NCI-H187 treated with DMSO at 0.1 percent for 48 hours (cell line): ENCODE measurements at places on chromosomes 4 and X.

- DNase-seq = no peak
Observed at GRCh38 chr4:35897808-35898207, 346.5 kb downstream of the ARAP2 start.

DNA sequence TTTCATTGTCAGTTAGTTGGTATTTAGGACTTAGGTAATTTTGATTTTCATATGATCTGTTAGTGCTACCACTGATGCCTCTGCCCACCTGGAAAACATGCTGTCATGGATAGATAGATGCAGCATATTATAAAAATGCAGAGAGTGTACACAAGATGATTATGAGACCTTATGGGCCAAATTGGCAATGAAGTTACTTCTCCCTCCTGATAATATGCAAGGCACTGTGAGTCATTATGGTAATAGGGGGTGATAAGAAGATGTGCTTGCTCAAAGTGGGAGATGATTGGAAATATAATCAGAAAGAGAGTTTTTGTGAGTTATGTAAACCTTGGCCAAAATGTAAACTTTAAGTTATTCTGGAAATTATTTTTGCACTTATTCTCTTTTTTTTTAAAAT is 56.6 kb upstream of the RHOH start:
- no peak for DNase-seq

DNA sequence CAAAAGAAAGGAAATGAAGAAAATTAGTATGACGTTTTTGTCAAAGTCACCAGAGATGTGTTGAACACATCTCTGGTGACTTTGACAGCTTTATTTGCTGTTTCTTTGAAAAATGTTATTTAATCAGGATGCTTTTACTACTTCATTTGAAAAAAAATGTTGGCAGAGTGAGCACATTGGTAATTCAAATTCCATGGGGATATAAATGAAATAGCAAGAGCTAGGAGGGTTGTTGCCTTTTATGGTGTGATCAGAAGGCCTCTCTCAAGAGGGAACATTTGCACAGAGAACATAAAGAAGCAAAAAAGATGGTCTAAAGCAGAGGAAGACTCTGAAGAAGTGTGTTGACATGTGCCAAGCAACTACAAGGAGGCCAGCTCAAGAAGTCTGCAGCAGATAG is 46.6 kb upstream of the CXCL8 start:
- no peak for DNase-seq

- no peak for DNase-seq
Observed at GRCh38 chrX:120468071-120468470, 1.0 kb downstream of the LAMP2 start.

DNA sequence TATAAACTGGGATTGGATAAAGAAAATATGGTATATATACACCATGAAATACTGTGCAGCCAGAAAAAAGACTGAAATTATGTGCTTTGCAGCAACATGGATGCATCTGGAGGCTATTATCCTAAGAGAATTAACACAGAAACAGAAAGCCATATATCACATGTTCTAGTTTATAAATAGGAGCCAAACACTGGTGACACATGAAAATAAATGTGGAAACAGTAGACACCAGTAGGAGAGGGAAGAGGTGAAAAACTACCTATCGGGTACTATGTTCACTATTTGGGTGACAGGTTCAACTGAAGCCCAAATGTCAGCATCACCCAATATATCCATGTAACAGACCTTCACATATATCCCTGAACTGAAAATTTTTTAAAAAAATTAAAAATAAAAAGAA is 725.1 kb downstream of the C4orf33 start:
- DNase-seq = no peak

DNA sequence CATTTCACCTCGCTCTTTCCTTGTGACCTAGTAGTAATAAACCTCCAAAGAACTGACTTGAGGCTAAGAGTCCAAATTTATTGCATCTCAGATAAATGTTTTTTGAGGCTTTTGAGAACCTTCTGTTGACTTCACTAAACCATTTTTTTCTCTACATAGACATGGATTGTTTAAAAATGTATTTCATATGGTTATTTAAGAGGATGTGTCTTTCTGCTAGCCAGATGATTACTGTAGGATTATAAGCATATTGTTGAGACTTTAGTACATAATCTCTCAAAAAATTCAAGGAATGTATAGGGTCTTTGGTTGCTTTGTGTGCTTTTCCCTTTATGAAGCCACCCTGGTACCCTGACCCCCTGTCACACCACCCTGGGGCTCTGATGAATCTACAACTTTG is 44.8 kb downstream of the ATXN3L start:
- DNase-seq = no peak

DNA sequence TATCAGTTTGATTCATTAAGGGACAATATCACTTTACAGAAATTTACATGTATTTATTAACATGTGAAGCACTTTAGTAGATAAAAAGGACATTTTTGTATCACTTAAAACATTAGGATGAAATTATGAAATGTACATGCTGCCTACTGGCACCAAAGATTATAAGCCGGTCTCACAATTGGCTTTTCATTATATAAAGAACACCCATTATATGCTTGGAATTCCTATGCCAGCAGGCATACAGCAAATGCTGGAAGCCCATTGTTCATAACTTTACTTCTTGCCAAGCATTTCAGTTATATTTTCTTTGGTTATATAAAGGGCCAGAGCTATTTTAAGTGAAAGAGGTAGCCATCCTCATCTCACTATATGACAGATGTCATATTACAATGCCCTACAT is 145.9 kb downstream of the DMD start:
- no peak for DNase-seq

GRCh38 chr4:158155656-158156356 is 17.0 kb downstream of the GASK1B start:
- DNase-seq = no peak

- no peak for DNase-seq
Observed at GRCh38 chr4:71941001-71941400, 90.8 kb upstream of the NPFFR2 start.

- DNase-seq = no peak
Observed at GRCh38 chr4:81682492-81682891, 210.8 kb upstream of the RASGEF1B start.

- DNase-seq = no peak
Observed at GRCh38 chr4:173534434-173534833, 4.4 kb upstream of the HAND2 start.

GRCh38 chr4:117385526-117385925 is 300.1 kb upstream of the TRAM1L1 start:
- DNase-seq = no peak

DNA sequence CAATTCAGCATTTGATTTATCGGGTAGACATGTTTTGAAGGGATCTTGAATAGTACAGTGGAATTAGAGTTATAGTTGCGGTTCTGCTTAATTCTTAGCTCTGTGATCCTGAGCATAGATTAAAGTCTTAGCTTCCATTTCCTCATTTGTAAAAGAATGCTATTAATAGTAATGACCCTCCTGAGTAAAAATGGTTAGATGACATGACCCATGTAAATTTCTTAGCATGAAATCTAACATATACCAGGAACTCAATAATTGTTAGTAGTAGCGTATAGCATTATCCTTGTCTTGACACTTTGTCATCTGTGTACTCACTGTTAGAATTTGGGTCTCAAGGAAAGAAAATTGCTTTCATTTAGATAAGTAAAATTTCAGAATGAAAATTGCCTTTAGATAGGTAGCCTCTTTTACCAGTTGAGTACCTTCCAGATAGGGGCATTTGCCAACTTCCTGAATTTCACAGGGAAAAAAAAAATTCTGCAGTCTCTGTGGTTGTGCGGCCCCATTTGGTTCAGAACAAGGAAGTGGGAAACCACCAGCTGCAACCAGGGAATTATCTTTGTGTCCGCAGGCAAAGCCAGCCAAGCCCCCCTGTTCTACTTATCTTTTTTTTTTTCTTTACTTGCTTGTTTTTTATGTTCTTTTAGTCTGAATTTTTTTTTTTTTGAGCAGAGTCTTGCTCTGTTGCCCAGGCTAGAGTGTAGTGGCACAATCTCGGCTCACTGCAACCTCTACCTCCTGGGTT is 86.9 kb downstream of the TMEM164 start:
- no peak for DNase-seq

- DNase-seq = no peak
Observed at GRCh38 chrX:118355225-118355920, 9.5 kb downstream of the WDR44 start.

- DNase-seq = no peak
Observed at GRCh38 chr4:26762650-26763049, 98.0 kb upstream of the STIM2 start.

DNA sequence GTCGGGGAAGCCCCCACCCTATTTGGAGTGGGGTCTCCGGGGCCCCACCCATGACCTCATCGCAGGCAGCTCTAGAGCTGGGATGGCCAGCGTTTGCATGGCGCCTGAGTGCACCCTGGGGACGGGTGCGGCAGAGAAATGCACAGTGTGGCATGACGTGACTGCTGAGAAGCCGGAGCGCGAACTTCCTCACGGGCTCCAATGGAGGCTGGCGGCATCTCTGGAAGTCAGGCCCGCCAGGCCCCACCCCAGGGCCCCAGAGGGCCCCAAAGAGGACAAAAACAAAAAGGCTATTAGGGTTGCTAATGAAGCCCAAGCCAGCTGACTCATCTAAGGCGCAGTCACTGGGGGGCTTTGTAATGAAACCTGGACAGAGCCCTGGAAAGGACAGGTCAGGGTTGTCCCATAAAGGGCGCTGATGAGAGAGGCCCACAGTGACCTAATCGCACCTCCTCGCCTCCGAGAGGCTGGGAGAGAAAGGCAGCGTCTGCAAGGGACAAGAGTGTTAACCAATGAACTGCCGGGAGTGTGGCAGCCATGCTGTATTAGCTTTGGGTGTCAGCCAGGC is 86.0 kb upstream of the C1QTNF7 start:
- no peak for DNase-seq

- no peak for DNase-seq
Observed at GRCh38 chr4:36676139-36677050, 395.0 kb downstream of the DTHD1 start.

- DNase-seq = no peak
Observed at GRCh38 chr4:20086067-20086798, 165.5 kb upstream of the SLIT2 start.

- no peak for DNase-seq
Observed at GRCh38 chr4:119858176-119858575, 208.5 kb downstream of the MAD2L1 start.

- DNase-seq = no peak
Observed at GRCh38 chrX:39157796-39158195, 356.5 kb downstream of the MID1IP1 start.

GRCh38 chr4:34880246-34880645 is 1364.1 kb downstream of the ARAP2 start:
- DNase-seq = no peak

- DNase-seq = no peak
Observed at GRCh38 chr4:49032440-49033161, 46.5 kb downstream of the CWH43 start.

DNA sequence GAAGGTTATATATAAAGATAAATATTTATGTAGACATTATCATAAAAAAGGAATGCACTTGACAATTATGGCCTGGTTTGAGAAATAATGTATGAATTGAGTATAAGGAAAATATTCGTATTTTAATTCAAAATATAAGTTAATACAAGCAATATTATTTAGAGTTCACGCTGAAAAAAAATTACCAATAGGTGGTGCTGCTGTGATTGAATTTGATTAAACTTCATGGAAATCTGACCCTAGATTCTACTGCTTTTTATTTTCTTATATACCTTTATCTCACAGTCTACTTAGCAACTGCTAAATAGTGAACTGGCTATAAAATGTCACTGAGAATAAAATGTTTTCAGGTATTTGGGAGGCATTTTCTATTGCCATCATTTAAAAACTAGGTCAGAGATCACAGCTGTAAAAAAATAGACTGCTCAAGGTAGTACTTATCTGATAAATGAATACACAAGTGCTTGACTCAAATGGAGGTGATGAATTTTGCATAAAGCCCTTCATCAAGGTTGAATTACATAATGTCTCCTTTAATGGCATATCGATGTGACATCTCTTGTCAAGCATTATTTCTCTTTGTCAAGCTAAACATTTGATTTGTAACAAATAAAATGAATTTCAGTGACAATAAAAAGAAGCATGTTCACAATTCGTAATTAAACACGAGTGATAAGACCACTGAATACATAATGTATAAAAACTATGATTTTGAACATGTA is 1638.8 kb upstream of the PCDH7 start:
- no peak for DNase-seq

DNA sequence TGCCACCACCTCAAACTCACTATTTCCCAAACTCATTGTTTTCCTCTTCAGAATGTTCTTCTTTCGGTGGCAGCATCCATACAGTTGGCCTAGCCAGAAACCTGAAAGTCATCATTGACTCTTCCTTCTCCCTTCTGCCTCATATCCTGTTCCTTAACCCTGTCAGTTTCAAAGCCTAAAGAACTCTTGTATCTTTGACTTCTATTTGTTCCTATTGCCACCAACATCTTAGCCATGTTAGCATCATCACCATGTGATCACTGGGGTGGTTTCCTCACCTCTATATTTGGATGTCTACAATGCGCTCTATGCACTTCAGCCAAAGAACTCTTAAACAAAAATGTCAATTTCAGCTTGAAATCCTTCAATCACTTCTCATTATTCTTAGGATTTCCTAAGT is 29.0 kb downstream of the DDX60L start:
- no peak for DNase-seq

- no peak for DNase-seq
Observed at GRCh38 chr4:139265654-139266053, 14.4 kb downstream of the MGARP start.

DNA sequence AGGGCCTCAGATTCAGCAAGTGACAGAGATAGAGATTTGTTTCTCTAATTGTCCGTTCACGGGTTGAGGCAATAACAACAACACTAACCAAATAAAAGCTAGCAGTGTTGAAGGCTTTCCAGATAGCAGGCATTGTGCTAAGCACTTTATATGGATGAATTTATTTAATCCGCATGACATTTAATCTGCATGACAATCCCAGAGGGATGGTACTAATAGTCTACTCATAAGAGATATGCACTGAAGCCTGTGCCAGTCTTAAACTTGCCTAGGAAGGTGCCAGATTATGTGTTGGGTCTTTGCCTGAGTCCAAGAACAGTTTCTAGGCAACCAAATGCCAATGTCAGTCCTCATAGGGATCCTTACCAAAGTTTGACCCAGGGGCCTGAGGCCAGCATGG is 37.7 kb upstream of the FAT1 start:
- DNase-seq = no peak

DNA sequence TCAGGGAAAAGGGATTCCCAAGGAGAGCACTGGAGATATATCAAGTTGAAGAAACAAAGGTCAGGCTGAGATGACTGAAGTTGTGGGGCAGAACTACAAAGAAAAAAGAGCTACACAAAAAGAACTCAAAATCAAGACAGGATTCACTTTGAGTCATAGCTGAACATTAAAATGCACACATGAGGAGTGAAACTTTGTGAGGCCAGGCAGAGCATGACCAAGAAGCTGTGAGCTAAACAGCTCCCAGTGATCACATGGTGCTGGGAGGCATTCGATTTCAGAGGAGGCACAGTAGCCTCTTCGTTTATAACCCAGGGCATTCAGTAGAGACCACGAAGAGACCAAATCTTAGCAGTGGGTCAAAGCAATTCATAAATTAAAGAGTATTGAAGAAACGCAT is 145.3 kb downstream of the ATRX start:
- no peak for DNase-seq
